Left lung (tissue), 14 donors: ENCODE measurements at places on chromosomes 12 and 14. TPM values are rescaled to one million over a fixed set of nuclear protein-coding genes. Genes with fewer than 3 reads are reported as not detected.

DNA sequence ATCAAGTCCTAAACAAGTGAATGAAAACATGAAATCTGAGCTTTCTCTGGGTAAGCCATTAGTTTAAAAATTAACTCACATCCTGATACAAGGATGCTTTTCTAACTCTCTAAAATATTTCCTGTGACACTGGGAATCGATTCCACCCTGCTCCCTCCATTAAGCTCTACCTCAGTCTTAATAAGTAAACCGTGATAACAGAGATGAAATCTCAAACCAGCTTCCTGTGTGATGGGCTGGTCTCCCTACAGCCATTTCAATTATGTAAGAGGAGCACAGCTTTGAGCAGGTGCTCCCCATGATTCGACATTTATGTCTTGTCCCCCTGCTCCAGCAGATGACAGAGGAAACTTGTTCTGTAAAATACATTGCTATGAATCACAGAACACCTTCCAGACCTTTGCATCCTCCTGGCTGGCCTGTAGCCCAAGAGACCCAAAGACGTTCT lies 59.0 kb downstream of the GAS2L3 start:
- DNase-seq, result no peak

- DNase-seq, result no peak
These were observed 349.6 kb downstream of the CCDC91 start for GRCh38 chr12:28539691-28540323.

The CNTN1 gene
- polyA plus RNA-seq, result 39.4 TPM

DNA sequence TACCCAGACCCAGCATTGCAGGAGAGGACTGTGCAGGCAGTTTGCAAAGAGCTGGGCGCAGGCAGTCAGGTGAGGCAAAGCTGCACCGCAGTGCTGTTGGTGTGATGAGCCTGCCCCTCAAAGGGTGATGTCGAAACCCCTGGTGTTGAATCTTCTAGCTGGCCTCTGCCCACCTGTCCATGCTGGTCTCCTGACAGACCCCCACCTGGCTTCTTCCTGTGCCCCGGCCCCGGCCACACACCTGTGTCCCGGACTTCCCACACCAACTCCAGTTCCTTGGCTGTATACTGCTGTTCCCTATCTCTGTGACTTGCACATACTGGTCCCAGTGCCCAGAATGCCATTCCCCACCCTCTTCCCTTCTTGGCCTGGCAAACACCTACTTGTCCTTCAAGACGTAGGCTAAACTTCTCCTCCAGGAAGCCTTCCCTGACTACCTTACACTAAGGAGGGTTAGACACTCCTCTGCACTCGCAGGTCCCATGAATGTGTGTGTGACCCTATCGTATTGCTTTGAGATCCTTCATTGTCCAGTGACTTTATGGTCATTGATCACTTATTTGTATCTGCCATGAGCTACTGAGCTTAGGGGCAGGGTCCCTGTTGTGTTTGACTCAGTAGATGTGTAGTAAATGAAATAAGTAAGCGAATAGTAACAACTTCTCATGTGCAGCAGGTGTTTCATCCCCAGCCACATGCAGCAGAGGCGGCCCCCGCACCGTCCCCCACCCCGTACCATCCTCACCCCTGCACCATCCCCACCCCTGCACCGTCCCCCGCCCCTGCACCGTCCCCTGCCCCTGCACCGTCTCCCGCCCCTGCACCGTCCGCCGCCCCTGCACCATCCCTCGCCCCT lies 37.4 kb downstream of the ESRRB start:
- DNase-seq, result no peak

- DNase-seq, result no peak
These were observed 16.5 kb downstream of the FAM186B start for GRCh38 chr12:49588721-49589516.

The PPHLN1 gene
- polyA plus RNA-seq, result 65.7 TPM

The NTS gene
- polyA plus RNA-seq, result 13.3 TPM

DNA sequence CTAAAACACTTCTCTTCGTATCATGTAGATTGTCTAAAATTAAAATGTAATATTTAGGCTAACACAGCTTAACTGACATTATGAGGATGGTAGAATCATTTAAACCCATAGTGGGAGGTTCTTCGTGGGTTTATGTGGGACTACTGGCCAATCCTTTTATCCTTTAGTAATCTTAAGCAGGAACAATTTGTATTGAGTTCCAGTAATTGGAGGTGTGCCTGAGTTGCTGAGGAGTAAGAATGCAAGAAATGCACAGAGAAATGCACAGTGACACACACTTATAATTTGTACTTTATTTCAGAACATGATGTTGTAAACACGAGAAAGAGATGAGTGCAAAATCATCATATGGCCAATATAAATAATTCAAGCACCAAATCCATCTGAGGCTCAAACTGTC lies 22.3 kb downstream of the OTOGL start:
- DNase-seq, result no peak

The FOXG1 gene
- polyA plus RNA-seq, result 0.05 TPM

The OTOGL gene
- polyA plus RNA-seq, result 0.46 TPM

GRCh38 chr12:89382328-89382727 lies 30.0 kb upstream of the DUSP6 start:
- no peak for DNase-seq

DNA sequence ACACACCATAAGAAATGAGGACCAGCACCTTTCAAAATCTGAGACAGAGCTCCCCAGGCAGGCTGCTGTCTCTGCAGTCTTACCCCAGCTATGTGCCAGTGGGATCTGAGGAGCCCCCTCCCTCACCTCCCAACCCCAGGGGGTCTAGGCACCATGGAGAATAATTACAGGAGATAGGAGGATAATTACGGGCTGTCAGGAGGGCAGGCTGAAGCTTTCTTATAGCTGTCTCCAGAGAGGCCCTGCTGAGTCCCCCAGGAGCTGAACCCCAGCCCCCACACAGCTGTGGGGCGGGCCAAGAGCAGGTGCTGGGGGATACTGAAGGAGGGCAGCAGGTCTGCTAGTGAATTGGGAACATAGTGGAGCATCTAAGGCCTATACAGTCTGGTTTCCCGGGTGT lies 6.8 kb downstream of the CPNE6 start:
- no peak for DNase-seq

The DBX2 gene
- not detected for polyA plus RNA-seq

The FBRSL1 gene
- 58.7 TPM for polyA plus RNA-seq

DNA sequence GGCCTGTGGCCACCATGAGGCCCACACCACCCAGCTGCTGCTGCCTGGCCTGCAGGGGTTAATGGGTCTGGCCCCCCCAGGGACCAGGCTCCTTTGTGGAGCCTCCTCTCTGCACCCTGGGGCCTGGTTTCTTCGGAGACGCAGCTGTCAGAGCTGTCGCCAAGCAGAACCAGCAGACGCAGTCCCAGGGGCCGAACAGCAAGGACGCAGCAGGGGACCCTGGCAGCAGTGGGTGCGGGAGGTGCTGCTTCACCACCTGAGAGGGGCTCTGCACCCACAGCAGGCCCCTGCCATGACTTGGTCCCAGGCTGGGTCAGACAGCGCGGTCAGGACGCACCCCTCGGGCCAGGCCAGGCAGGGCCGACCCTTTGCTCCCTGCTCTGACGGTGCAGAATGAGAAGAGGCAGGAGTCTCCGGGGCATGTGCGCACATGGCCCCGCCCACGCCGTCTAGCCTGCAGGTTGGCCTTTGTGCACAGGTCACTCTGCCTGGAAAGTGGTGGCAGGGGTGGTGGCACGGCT lies 30.5 kb downstream of the JAG2 start:
- DNase-seq, result no peak

DNA sequence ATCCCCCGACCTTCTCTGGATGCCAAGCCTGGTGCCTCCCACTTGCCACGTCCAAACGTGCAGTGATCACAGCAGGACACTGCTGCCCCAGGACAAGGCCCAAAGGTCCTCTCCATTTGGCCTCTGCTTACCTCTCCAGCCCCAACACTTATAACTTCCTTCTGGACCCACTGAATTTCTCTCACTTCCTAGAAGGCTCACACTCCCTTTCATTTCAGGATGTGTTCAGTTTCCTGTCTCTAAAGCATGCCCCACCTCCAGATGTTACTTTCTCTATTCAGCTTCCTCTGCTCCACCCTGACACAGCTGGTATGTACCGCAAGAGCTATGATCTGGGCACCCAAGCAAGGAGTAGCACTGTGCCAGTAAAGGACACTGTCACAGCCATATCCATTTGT lies 33.0 kb downstream of the CDKL1 start:
- DNase-seq, result no peak

The GLS2 gene
- 3.4 TPM for polyA plus RNA-seq

The NAA30 gene
- polyA plus RNA-seq, result 25.1 TPM

- no peak for DNase-seq
These were observed 1005.6 kb upstream of the LRFN5 start for GRCh38 chr14:40601063-40601462.

DNA sequence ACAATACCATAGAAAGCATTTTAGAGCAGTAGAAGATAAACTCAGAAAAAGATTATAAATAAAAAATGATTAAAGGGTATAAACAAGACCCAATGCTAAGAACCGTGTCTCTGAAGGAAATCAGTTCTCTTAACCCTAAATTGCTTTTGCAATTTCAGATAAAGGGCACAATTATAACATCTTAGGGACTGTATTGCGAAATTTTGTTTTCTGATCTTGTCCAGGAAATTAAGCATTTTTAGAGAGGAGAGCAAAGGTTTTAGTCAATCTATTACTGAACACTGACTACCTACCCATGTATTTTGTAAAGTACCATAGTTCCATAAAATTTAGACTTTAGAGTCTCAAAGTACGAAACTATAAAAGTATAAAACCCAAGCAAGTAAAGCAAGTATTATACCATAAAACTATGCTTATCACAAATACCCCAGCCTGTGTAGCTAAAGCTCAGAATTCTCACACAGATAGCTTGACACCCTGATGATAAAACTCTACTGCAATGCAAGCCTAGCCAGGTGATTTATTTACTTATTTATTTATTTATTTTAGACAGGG lies 6.8 kb upstream of the CHPT1 start:
- DNase-seq, result no peak

DNA sequence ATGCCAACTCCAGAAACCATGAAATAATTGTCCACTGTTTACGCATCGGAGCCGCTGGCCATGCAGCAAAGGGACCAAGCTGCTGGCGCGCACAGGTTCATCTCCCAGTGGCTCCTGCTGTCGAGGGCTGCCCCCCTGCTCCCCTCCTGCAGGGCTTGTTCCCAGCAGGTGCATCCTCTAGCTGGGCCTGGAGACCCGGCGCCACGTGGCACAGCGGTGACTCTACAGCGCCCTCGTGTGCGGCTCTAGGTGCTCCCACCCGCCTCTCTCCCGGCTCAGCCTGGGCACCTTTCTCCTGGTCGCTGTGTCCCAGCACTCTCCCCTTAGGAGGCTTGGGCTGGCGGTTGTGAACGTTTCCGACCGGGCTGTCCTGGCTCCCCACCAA lies 37.5 kb upstream of the INF2 start:
- DNase-seq, result no peak

The AQP2 gene
- polyA plus RNA-seq, result 0.31 TPM

The CIT gene
- 19.0 TPM for polyA plus RNA-seq
